ENCODE measurements at places on chromosomes 5 and 9.

DNA sequence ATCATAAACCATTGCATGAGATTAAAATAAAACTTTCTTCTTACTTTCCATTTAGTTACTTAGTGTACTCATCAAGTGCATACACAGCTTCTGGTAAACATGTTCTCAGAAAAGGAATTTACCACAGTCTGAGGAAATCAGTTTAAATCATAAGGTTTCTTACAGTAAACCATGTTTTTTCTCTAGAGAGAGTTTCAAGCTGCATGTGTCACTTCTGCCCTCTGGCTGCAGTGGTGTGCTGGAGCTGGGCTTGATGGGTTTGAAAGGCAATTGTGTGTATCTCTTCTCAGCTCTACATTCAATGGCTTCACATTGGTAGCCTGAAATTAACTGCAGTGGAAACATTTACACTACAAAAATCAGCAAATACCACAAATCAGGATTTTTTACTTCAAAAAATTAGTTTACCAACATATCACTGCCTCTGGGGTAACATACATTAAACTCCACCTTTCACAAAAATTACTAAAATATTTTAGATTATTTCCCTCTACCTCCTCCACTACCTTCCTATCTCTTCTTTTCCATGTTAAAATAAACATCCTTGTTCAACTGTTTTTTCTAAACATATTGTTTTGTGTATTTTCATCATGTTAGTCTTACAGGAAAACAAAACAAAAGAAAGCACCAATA, 414.3 kb downstream of the ANXA1 start:
- no peak for DNase-seq

GRCh38 chr5:54902791-54903473, 82.5 kb downstream of the ESM1 start:
- DNase-seq: no peak

DNA sequence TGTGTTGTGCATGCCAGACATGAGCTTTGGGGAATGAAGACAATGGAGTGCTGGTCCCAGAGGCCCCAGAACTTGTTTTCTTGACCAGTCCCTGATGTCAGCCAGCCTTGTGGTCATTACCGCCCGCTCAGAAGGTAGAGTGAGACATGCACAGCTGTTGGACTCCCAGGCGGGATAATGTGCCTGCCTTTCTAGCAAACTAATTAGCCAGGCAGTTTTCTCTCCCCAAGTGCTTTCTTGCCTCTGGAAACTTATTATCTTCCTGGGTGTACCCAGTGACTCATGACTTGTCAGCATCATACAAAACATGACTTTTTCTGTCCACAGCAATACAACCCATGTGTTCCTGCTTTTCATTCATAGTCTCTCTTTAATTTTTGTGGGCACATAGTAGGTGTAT, 131.1 kb downstream of the RMI1 start:
- DNase-seq: no peak

DNA sequence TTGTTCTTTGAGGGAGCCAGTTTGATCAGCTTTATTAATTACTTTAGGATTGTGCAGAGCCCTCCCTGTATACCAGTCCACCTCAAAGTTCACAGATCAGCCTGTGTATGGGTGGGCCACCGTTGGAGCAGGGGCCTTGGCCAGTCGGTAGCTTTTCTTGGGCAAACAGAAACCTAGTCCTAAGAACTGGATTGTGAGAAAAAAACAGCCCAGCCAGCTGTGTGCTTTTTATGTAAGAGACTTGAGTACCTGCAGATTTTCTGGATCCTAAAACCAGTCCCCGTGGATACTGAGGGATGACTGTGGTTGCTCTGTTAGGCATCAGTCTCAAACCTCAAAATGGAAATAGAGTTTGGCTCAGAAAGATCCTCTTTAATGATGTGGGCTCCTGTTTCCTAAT, 24.8 kb upstream of the ROPN1L start:
- no peak for DNase-seq

DNA sequence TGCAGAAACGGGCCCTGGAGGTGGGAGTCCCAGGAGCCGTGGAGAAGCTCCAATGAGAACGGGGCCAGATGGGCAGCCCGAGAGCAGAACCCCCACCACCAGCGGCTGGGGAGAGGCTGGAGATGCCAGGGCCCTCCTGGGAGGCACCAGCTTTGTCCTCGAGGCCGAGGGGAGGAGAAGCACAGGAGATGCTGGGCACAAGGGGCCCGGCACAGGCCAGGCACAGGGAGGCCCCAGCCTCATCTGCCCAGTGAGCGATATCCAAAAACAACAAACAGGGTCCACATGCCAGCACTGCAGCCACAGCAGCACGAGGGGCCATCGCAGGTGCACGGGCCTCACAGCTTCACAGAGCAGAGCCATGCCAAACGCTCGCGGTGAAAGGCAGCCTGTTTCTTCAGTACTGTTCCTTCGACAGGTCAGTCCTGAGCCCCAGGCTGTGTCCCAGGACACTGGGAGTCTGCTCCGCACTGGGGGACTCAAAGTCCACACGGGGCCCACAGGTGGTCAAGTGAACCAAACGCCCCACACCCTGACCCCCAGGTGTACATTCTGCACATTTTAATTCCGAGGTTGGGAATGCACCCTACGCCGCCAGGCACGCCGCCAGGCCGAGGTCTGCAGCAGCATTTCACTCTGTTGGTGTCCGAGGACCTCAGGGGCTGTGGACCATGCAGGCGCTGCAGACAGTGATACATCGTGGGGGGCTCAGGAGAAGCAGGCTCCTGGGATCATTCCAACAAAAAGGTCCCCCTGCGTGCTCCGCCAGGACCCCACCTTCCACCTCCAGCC, 9.5 kb downstream of the LPCAT1 start:
- DNase-seq: no peak

DNA sequence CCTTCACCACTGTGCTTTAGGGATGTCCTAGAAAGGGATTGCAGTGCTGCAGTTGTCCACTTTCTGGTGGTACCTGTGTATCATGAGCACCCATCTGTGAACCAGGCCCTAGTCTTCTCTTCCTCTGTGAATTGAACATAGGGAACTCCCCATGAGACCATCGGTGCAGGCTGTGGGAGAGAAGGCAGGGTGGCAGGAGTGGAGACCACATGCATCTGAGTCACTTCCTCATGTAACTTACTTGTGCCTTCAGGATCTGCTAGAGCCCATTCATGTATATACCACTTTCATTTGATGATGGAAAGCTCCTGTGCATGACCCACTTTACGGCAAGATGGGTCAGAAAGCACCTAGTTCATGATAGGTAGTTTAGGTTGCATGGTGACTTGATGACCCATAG, 478.1 kb upstream of the CDH9 start:
- DNase-seq: no peak

DNA sequence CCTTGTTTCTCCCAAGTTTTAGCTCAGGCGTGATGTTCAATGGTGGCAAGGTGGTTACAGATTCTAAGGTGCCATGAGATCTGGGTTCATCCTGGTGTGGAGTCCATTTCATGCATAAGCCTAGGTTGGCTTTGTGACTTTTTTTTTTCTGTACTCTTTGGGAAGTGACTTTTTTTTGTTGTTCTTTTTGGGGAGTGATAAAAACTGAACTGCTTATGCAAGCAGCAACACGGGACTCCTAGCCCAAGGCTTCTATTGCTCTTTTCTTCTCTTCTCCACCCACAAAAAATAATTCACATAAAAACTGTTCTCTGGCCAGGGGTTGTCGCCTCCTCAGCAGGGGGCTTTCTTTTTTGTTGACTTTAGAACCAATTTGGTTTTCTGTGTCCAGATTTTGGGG, 15.4 kb downstream of the STC2 start:
- no peak for DNase-seq

DNA sequence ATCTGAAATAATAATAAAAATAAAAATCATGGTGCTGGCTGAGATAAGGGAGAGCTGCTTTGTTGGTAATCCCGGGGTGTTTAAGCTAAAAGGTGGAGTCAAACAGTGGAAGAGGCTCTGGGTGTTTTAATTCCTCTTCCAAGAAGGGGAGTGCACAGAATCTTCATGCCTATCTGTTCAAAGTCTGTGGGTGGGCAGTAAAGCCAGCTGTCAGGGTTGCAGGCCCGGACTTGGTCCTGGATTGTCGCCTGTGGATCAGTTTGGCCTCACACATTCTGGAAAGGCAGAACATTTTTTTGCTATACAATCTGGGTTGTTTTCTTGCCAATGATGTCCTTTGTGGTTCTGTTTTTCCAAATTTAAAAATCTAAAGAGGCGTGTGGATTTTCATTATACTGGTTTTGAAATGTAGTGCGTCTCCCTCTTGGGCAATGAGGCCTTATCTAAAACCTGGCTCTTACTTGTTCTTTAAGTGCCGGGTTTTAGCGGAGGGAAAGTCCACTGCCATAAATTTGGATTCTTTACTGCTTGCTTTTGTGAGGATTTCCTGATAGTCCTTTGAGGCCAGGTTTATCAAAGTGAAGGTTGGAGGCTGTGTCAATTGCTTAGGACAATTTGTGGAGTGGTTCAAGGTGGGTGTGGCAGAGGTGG, 5.8 kb downstream of the ANKDD1B start:
- DNase-seq: no peak

- no peak for DNase-seq
Measured at GRCh38 chr9:109640580-109641371, 139.2 kb upstream of the PALM2AKAP2 start.

DNA sequence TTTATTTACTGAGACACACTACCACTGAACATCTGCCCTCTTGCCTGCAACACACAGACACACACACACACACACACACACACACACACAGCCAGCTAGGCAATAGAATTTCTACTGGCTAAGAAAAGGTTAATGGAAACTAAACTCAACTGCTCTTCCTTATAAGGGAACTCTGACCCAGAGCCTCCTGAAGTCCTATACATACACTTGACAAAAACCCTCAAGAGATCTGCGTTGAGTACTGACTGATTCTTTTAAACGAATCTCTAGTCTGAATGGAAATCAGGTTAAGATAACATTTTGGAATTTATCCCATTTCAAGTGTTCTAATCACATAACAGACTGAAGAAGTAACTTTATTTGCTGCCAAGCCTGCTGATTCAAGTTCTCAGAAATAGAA, 25.9 kb upstream of the TRPM3 start:
- no peak for DNase-seq

- no peak for DNase-seq
Measured at GRCh38 chr9:88396836-88397577, 8.8 kb downstream of the SPIN1 start.

DNA sequence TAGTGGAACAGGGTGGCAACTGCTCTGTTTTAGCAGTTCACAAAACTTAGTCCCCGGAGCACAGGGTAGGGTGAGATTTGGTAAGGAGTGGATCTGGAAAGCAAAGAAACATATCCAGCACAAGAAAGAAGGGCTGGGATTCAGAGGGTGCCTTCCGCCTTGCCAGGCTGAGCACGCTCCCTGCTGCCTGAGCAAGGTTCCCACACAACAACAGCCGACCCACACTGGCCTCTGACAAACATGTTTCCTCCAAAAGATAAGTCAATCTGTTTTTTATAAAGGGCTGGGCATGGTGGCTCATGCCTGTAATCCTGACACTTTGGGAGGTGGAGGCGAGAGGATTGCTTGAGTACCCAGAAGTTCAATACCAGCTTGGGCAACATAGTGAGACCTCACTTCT, 45.8 kb downstream of the RAB3C start:
- DNase-seq: no peak

- DNase-seq: no peak
Measured at GRCh38 chr5:178287091-178287790, 54.6 kb upstream of the PHYKPL start.

DNA sequence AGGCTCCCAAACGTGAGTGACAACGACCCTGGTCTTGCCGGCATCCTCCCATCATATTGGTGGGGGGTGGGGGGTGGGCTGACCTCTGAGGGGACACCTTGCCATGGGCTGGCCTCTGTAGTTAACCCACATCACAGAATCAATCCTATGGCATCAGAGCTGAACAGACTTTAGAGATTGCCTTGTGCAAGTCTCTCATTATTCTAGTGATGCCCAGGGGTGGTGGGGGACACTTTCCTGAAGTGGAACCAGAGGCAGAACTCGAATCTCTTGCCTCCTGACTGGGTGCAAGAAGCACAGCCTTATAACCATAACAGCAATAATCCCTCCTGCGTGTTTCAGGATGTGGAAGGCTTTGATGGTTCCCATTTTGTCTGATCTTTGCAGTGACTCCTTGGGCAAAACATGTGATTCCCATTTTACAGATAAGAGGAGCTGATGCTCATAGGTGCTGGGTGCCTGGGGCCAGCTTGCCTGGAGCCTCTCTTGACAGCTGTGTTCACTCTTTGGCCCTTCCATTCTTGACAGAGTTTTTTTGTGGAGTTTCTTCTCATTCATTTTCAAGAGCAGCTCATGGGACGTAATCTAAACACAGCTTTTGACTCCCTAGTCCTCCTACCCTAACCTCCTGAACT, 18.6 kb upstream of the PITX1 start:
- DNase-seq: no peak

DNA sequence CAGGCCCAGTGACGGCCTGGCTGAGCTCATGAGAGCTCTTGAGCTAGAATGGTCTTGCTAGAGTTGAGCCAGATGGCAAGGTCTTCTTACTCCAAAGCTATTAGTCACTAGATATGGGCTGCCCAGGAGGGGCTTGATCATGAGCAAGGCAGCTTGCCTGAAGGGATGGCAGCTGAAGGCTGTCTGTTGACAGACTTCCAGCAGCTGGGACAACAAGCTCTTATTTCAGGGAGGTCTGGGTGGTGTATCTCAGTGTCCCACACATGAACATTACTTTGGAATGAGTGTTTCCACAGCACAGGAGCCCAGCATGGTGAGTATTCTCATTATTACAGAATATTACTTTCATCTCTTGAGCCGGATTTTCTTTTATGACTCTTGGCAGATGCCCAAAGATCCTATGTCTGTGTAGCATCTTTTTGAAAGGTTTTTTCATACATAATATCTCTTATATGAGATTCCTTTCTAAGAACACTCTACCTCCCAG, 414.1 kb downstream of the ARHGEF28 start:
- DNase-seq: no peak

GRCh38 chr5:16505140-16505891, 39.7 kb upstream of the ZNF622 start:
- no peak for DNase-seq

DNA sequence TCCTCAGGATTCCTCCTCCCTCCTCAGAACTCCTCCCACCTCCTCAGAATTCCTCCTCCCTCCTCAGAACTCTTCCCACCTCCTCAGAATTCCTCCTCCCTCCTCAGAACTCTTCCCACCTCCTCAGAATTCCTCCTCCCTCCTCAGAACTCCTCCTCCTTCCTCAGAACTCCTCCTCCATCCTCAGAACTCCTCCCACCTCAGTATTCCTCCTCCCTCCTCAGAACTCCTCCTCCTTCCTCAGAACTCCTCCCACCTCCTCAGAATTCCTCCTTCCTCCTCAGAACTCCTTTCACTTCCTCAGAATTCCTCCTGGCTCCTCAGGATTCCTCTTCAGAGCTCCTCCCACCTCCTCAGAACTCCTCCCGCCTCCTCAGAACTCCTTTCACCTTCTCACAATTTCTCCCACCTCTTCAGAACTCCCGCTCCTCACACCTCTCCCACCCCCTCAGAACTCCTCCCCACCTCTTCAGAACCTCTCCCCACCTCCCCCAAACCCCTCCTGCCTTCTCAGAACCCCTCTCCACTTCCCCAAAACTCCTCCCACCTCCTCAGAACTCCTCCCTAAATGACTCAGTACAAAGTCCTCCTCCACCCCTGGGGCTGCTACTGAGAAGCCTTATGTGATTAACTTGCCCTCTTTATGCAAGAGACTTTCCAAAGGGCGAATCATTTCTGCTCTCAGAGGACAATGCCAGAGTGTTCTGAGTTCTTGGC, 23.2 kb downstream of the SLC46A2 start:
- DNase-seq: no peak

- DNase-seq: no peak
Measured at GRCh38 chr5:6703806-6704205, 9.4 kb upstream of the TENT4A start.
